ENCODE measurements at places on chromosomes 12 and 14. TPM values are rescaled to one million over a fixed set of nuclear protein-coding genes. Genes with fewer than 3 reads are reported as not detected.

The TMEM253 gene
- not detected for total RNA-seq

The LRTM2 gene
- total RNA-seq, result not detected

The COQ5 gene
- total RNA-seq, result 40.4 TPM

The C3AR1 gene
- not detected for total RNA-seq

- DNase-seq, result peak; percentile 30
These were observed 4.4 kb upstream of the TMTC2 start for GRCh38 chr12:82682326-82682725.

DNA sequence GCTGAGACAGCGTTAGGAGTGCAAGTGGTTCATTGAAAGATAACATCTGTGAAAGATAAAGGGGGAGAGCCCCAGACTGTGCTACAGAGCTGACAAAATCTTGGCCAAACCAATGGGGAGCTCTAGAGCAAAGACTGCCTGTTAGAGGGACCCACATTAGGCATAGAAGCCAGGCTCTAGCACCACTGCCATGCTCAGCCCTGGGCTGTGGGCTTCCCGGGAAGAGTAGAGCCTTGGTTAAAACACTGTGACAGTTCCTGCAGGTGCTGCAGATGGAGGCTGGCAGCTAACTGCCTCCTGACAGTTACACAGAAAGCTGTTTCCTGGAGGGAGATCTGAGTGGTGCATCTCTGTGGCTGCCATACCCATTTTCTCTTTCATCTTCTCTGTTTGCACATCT, 23.0 kb downstream of the TSHR start:
- no peak for DNase-seq

- DNase-seq, result no peak
These were observed 23.8 kb upstream of the DGLUCY start for GRCh38 chr14:91089958-91090535.

GRCh38 chr12:116389990-116390389, 112.5 kb upstream of the MED13L start:
- peak; percentile 100 for DNase-seq

DNA sequence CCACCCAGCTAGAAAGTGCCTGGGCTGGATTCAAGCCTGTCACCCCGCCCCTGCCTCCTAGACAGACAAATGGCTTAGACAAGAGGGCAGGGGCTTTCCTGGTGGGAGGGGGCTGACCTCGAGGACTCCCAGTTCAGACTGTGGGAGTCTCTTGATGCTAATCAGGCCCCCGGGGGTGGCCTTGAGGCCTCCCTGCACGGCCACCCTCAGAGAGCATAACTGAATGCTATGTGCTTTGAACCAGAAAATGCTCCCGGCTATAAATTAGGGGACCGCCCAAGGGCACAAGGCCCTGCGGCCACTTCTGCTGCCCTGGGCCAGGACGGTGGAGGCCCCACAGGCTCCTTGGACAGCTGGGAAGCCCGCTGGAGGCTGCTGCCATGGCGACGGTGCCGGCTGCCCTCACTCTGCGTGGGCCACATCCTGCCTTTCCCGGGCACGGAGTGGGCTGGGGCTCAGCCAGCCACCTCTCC, 111.0 kb upstream of the NCOR2 start:
- DNase-seq, result no peak

- peak; percentile 41 for DNase-seq
These were observed 1.1 kb upstream of the PRKAG1 start for GRCh38 chr12:49019443-49020324.

- no peak for DNase-seq
These were observed 1.9 kb downstream of the TTLL5 start for GRCh38 chr14:75662966-75663365.

- no peak for DNase-seq
These were observed 173.0 kb upstream of the DAAM1 start for GRCh38 chr14:59015482-59015881.

GRCh38 chr12:83198291-83199015, 511.7 kb downstream of the TMTC2 start:
- DNase-seq, result no peak

DNA sequence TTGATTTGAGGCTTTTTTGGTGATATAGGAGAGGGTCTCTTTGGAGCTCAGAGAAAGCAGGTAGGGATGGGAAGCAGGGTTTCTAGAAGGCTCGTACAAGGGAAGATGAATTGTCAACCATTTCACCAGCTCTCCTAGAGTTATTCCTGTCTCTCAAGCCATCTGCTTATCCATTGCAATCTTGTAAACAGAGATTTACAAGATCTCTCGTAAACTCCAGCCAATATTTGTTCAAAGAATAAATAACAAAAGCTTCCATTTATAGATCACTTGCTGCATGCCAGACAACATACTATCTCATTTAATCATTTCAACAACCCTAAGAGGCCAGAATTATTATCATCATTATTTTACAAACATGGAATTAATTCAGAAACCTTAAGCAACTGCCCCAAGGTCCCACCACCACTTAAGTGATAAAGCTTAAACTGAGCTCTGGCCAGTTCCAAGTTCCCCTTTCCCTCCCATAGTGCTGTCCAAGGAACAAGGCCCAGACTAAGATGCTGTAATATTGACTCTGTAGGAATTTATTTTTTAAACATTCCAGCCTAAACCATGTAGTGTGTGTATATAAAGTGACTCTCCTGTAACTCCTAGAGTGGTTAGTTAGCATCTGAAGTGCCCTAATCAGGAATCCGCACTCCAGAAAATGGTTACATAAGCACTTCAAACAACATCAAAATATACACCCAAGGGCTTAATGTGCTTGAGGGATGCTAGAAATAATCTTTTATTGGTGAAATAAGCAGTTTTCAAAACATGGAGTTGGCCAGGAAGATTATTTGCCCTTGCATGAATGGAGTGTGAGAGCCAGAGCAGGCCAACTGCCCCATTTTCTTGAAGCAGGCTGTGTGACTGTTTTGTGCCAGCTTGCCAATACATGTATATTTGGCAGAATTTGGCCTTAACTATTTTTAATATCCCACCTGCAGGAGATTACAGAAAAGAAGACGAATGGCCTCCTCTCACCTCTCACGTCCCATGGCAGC, 2.8 kb upstream of the PLEKHH1 start:
- DNase-seq, result peak; percentile 12

DNA sequence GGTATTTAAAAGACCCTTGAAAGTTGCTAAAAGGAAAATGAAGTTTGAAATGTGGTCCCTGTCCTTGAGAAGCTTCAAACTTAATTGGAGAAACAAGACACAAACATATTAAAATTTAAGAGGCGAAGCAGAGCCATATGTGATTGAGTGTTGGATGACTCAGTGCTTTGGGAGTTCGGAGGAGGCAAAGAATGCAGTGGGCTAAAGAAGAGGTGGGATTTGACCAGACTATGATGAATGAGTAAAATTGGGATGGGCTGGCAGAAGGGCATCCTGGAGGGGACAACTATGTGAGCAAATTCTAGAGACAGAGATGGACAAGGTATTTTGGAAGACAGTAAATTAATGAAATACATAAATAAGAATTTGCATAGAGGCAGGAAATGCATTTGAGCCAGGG, 358.6 kb downstream of the EGLN3 start:
- peak; percentile 31 for DNase-seq
